Tibial nerve (tissue), 4 donors: ENCODE measurements at places on chromosomes 13 and 19.

GRCh38 chr19:5968431-5969373 lies 9.2 kb downstream of the RANBP3 start:
- H3K27me3 ChIP-seq = no peaks in the 10 kb centered on the region
- no peak for DNase-seq
- peak overlapping the region; percentile 9 for H3K27ac ChIP-seq
- no peaks in the 10 kb centered on the region for H3K36me3 ChIP-seq
- no peak overlapping the region for H3K4me3 ChIP-seq
- H3K4me1 ChIP-seq = peaks cover 17% of the 10 kb centered on the region

DNA sequence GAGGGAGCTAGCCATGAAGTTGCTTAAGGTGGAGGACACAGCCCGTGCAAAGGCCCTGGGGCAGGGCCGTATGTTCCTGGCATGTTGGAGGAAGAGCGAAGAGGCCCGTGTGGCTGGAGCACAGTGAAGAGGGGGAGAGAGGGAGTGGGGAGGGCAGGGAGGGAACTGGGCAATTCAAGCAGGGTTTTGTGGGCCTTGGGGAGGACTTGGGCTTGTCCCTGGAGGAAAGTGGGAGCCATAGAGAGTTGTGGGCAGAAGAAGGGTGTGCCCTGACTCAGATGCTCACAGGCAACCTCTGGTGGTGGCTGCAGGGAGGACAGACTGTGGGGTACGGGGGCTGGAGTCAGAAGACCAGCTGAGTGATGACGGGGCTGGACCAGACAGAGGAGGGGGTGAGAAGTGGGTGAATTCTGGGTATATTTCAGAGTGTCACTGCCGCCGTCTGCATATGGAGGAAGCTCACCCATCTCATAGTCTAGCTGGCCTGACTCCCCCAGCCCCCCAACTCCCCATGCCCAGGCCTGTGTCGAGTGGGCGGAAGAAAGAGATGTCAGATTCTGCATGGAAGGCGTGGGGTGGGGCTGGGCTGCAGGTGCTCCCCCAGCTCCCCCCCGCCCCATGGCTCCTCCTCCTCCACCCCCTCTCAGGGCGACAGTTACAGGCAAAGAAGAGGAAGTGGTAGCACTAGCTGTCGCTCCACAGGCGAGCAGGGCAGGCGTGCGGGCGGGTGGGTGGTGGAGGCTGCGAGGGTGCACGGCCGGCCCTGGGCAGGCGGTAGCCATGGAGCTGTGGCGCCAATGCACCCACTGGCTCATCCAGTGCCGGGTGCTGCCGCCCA lies at the start of gene VAV1:
Gene VAV1, plus strand, starts transcription at position 681 of the 838 bp plus-strand sequence. Its CDS starts 100 bp downstream, at position 781.
- H3K4me1 ChIP-seq = no peaks in the 10 kb centered on the region
- H3K36me3 ChIP-seq = no peaks in the 10 kb centered on the region
- no peak for DNase-seq
- no peaks in the 10 kb centered on the region for H3K27me3 ChIP-seq
- peak within 1 kb of the TSS; percentile 55 for H3K4me3 ChIP-seq
- H3K27ac ChIP-seq = no peak within 1 kb of the TSS

- no peaks in the 10 kb centered on the region for H3K27me3 ChIP-seq
- H3K4me3 ChIP-seq = no peak overlapping the region
- no peak overlapping the region for H3K27ac ChIP-seq
- DNase-seq = no peak
- H3K36me3 ChIP-seq = peaks cover 33% of the 10 kb centered on the region
Observed at GRCh38 chr13:41942462-41943094, 18.3 kb downstream of the VWA8 start.

DNA sequence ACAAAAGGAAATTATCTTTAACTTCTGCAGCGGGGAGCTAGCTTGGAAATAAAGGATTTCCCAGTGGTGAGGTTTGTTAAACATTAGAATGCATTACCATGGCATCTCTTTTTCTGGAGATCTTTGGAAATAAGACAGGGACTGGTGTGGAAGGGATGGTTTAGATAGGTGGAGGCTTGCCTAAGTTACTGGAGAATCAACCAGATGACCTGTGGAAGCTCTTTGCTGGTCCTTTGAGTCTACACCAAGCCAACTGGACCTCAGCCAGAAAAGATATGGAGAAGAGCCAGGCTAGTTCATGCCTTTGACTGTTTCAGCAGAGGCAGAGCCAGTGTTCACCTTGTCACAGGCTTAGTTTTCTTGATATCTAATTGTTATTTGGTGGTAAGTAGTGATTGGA lies 134.7 kb downstream of the KCNRG start:
- no peaks in the 10 kb centered on the region for H3K36me3 ChIP-seq
- H3K27me3 ChIP-seq = no peaks in the 10 kb centered on the region
- peak; percentile 71 for DNase-seq

DNA sequence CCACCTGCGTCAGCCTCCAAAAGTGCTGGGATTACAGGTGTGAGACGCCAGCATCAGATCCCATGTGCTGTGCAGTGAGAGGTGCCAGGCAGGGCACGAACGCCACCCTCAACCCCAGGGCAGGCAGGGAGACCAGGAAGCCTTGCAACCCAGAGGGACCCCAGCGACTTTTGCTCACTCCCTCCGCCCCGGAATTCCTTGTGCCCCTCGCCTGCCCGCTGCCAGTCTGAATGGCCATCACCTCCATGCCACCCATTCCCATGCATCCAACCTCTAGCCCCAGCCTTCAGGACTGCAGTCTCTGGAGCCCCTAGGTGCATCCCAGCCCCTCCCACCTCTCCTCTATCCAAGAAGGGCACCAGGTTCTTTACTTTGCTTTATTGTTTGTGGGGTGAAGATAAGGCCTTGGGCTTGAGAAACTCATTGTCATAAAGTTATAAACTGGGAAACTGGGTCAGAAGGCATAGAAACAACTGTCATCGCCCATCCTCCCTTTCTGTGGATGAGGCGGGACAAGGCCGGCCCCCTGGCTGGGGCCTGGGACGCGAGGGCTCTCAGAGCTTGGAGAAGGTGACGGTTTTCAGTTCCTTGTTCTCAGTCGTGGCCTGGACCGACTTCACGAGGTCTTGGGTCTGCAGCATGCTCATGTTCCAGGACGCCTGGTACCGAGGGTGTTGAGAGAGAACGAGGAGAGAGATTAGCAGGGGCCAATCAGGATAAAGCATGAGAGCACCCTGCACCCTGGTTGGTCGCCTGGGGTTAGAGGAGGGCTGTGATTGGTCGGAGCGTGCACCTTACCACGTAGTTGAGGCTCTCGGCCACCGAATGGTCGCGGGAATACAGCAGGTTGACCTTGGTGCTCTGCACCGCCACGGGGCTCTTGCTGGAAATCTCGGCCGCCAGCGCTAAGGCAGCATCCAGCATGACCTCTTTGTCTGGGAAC lies 2.6 kb upstream of the LGALS4 start:
- H3K36me3 ChIP-seq = peaks cover 62% of the 10 kb centered on the region
- H3K4me3 ChIP-seq = no peak overlapping the region
- no peak for DNase-seq
- no peaks in the 10 kb centered on the region for H3K4me1 ChIP-seq
- H3K27ac ChIP-seq = no peak overlapping the region

- no peaks in the 10 kb centered on the region for H3K4me1 ChIP-seq
- H3K4me3 ChIP-seq = no peak overlapping the region
- DNase-seq = no peak
- H3K27me3 ChIP-seq = no peaks in the 10 kb centered on the region
Observed at GRCh38 chr13:99861771-99862170, 109.8 kb downstream of the ZIC5 start.

DNA sequence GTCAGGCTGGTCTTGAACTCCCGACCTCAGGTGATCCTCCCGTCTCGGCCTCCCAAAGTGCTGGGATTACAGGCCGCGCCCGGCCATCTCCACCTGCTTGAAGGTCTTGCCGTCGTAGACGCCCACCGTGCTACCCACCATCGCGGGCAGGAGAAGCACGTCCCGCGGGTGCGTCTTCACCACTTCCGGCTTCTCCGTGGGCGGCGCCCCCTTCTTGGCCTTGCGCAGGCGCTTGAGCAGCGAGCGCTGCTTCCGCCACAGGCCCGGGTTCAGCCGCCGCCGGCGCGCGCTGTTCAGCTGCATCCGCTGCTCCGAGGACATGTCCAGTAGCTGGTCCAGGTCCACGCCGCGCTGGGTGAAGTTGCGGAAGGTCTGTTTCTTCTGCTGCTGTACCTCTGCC lies 21.6 kb downstream of the EFNA2 start:
- H3K27ac ChIP-seq = no peak overlapping the region
- H3K36me3 ChIP-seq = no peaks in the 10 kb centered on the region
- peaks cover 25% of the 10 kb centered on the region for H3K27me3 ChIP-seq
- no peak for DNase-seq

GRCh38 chr19:35828692-35829301 lies 16.2 kb upstream of the PRODH2 start:
- H3K4me3 ChIP-seq = no peak overlapping the region
- no peaks in the 10 kb centered on the region for H3K4me1 ChIP-seq
- H3K27ac ChIP-seq = no peak overlapping the region
- no peaks in the 10 kb centered on the region for H3K27me3 ChIP-seq
- no peak for DNase-seq

GRCh38 chr13:40559915-40560314 lies 106.5 kb downstream of the FOXO1 start:
- no peak overlapping the region for H3K4me3 ChIP-seq
- H3K4me1 ChIP-seq = peaks cover 84% of the 10 kb centered on the region
- no peak overlapping the region for H3K27ac ChIP-seq
- no peaks in the 10 kb centered on the region for H3K36me3 ChIP-seq
- no peaks in the 10 kb centered on the region for H3K27me3 ChIP-seq

DNA sequence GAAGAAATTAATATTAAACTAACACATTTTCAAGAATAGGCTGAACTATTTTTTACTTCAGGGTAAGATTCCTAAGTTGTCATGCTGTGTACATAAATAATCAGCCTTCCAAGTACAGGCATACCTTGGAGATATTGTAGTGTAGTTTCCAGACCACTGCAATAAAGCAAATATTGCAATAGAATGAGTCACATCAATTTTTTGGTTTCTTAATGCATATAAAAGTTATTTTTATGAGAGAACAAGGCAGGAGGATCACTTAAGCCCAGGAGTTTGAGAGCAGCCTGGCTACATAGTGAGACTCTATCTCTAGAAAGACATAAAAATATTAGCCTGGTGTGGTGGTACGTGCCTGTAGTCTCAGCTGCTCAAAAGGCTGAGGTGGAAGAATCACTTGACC lies 511.5 kb downstream of the UQCRFS1 start:
- H3K4me3 ChIP-seq = no peak overlapping the region
- no peaks in the 10 kb centered on the region for H3K27me3 ChIP-seq
- no peaks in the 10 kb centered on the region for H3K4me1 ChIP-seq
- no peak overlapping the region for H3K27ac ChIP-seq

DNA sequence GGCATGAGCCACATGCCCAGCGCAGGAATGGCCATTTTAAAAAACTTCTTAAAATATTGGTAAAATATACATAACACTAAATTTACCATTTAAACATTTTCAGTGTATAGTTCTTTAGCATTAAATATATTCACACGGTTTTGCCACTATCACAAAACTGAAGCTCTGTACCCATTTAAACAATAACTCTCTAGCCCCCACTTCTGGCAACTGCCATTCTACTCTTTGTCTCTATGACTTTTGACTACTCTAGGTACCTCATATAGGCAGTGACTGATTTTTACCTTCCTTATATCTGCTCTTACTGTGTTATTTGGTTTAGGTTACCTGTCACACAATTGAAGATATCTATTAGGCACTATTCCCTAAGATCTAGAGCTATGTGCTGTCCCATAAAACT lies 2.3 kb upstream of the KBTBD7 start:
- H3K4me1 ChIP-seq = no peaks in the 10 kb centered on the region
- no peaks in the 10 kb centered on the region for H3K27me3 ChIP-seq
- no peak for DNase-seq
- no peak overlapping the region for H3K4me3 ChIP-seq
- H3K27ac ChIP-seq = no peak overlapping the region
